ENCODE measurements at places on chromosomes 13 and 19.
A peak's percentile ranks its signal among the peaks of the same experiment; 100 is the strongest.

DNA sequence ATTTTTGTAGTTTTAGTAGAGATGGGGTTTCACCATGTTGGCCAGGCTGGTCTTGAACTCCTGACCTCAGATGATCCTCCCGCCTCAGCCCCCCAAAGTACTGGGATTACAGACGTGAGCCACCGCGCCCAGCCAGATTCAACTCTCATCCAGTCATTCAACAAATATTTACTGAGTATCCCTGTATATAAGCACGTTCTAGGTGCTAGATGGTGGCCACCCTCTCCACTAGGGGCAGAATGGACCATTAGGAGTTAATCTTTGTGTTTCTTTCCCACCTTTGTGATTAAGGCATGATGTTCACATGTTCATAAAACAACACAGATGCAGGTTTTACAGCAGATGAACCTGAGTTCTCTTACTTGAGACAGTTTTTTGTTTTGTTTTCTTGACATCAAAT lies 7.3 kb downstream of the SHKBP1 start:
- no peaks in the 10 kb centered on the region for H3K27me3 ChIP-seq
- no peak overlapping the region for H3K4me3 ChIP-seq
- peaks cover 28% of the 10 kb centered on the region for H3K36me3 ChIP-seq
- H3K4me1 ChIP-seq: peaks cover 10% of the 10 kb centered on the region

GRCh38 chr19:3857449-3858003 lies 11.3 kb downstream of the ZFR2 start:
- H3K36me3 ChIP-seq: no peaks in the 10 kb centered on the region
- DNase-seq: no peak
- no peak overlapping the region for H3K27ac ChIP-seq
- no peaks in the 10 kb centered on the region for H3K27me3 ChIP-seq
- H3K4me1 ChIP-seq: no peaks in the 10 kb centered on the region
- H3K4me3 ChIP-seq: no peak overlapping the region

DNA sequence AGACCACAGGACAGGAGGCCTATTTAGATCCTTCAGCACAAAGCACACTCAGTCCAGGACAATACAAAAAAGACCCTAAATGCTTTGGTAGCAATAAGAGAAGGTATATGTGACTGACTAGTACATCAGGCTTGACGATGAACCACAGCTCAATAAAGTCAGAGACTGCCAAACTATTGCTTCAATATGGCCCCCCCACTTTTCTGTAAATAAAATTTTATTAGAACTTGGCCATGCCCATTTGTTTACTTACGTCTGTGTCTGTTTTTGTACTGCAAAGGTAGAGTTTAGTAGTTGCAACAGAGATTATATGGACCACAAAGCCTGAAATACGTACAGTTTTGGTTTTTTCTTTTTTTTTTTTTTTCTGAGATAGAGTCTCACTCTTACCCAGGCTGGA lies 136.7 kb downstream of the IRS2 start:
- peaks cover 2% of the 10 kb centered on the region for H3K4me1 ChIP-seq
- H3K27me3 ChIP-seq: no peaks in the 10 kb centered on the region
- H3K27ac ChIP-seq: no peak overlapping the region
- H3K4me3 ChIP-seq: no peak overlapping the region

- no peak overlapping the region for H3K27ac ChIP-seq
- H3K4me3 ChIP-seq: no peak overlapping the region
Measured at GRCh38 chr13:39494633-39495032, 108.4 kb downstream of the LHFPL6 start.

GRCh38 chr13:73702419-73703071 lies 431.7 kb downstream of the KLF12 start:
- H3K27ac ChIP-seq: peak overlapping the region; percentile 64
- DNase-seq: peak; percentile 15
- peak overlapping the region; percentile 56 for H3K4me3 ChIP-seq
- H3K4me1 ChIP-seq: peaks cover 43% of the 10 kb centered on the region

- no peaks in the 10 kb centered on the region for H3K36me3 ChIP-seq
- peaks cover 12% of the 10 kb centered on the region for H3K4me1 ChIP-seq
- no peak overlapping the region for H3K4me3 ChIP-seq
Measured at GRCh38 chr19:39924389-39924788, 10.0 kb downstream of the FCGBP start.

DNA sequence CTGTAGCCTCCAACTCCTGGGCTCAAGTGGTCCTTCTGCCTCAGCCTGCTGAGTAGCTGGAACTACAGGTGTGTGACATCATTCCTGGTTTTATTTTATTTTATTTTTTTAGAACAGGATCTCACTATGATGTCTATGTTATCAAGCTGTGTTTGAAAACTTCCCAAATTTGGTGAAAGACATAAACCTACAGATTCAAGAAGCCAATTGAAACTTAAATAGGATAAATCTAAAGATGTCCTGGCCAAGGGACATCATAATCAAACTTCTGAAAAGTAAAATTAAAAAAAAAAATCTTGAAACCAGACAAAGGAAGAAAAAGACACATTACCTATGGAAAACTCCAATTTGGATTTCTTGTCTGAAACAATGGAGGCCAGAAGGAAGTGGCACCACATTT lies 23.1 kb upstream of the PDX1 start:
- no peaks in the 10 kb centered on the region for H3K36me3 ChIP-seq
- peaks cover 67% of the 10 kb centered on the region for H3K27me3 ChIP-seq
- no peaks in the 10 kb centered on the region for H3K4me1 ChIP-seq
- no peak for DNase-seq
- H3K4me3 ChIP-seq: no peak overlapping the region
- H3K27ac ChIP-seq: no peak overlapping the region

- peaks cover 6% of the 10 kb centered on the region for H3K4me1 ChIP-seq
- H3K27ac ChIP-seq: no peak overlapping the region
- no peak for DNase-seq
- H3K4me3 ChIP-seq: no peak overlapping the region
Measured at GRCh38 chr13:98945863-98946605, 31.8 kb downstream of the DOCK9 start.

GRCh38 chr13:100890645-100891044 lies 216.1 kb upstream of the TMTC4 start:
- no peak for DNase-seq
- no peaks in the 10 kb centered on the region for H3K4me1 ChIP-seq
- H3K4me3 ChIP-seq: no peak overlapping the region
- H3K27ac ChIP-seq: no peak overlapping the region
- H3K27me3 ChIP-seq: peaks cover 7% of the 10 kb centered on the region
- H3K36me3 ChIP-seq: no peaks in the 10 kb centered on the region

DNA sequence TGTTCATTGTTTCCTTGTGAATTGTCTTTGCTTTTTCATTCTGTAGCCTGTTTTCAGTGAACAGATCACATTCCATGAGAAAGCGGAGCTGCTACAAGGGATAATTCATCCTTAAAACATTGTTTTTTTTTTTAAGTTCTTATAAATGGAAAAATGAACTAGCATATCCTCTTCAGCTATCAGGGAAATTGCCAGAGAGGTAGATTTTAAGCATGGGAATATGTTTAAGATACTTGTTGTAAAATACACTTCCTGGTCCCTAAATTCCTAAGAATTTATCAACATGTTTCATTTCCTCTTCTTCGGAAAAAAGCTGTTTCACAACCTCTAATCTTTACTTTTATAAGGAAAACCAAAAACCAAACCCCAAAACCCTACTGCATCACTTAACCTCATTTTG lies 238.0 kb downstream of the POSTN start:
- no peaks in the 10 kb centered on the region for H3K27me3 ChIP-seq
- no peaks in the 10 kb centered on the region for H3K4me1 ChIP-seq
- no peak overlapping the region for H3K4me3 ChIP-seq
- no peaks in the 10 kb centered on the region for H3K36me3 ChIP-seq

GRCh38 chr13:48476215-48476614 lies 56.7 kb downstream of the RCBTB2 start:
- H3K27ac ChIP-seq: no peak overlapping the region
- no peaks in the 10 kb centered on the region for H3K27me3 ChIP-seq
- no peak for DNase-seq
- peaks cover 30% of the 10 kb centered on the region for H3K36me3 ChIP-seq

DNA sequence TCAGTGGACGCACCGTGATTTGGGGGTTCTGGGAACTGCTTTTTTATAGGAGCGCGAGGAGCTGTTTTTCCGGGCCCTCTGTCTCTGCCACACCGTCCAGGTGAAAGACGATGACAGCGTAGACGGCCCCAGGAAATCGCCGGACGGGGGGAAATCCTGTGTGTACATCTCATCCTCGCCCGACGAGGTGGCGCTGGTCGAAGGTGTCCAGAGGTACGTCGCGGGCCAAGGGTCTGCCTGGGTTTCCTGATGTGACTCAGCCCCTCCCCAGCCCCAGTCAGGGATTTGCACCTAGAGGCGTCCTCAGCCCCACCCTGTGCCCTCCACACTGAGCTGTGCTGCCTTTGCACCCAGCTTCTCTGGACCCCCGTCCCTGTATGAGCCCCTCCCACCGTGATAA lies 136.2 kb upstream of the MCF2L start:
- DNase-seq: no peak
- no peaks in the 10 kb centered on the region for H3K27me3 ChIP-seq
- H3K27ac ChIP-seq: no peak overlapping the region
- no peak overlapping the region for H3K4me3 ChIP-seq

GRCh38 chr19:7197760-7198696 lies 96.2 kb downstream of the INSR start:
- no peaks in the 10 kb centered on the region for H3K36me3 ChIP-seq
- H3K27me3 ChIP-seq: peaks cover 31% of the 10 kb centered on the region

- no peaks in the 10 kb centered on the region for H3K27me3 ChIP-seq
- peaks cover 30% of the 10 kb centered on the region for H3K4me1 ChIP-seq
- peaks cover 2% of the 10 kb centered on the region for H3K36me3 ChIP-seq
- H3K27ac ChIP-seq: peak overlapping the region; percentile 93
- peak; percentile 38 for DNase-seq
- peak overlapping the region; percentile 66 for H3K4me3 ChIP-seq
Measured at GRCh38 chr19:14149509-14149994, 13.2 kb upstream of the ASF1B start.

GRCh38 chr13:63198071-63198470 lies 1782.4 kb upstream of the PCDH20 start:
- no peak for DNase-seq
- H3K4me1 ChIP-seq: no peaks in the 10 kb centered on the region
- H3K36me3 ChIP-seq: no peaks in the 10 kb centered on the region
- H3K4me3 ChIP-seq: no peak overlapping the region
- no peak overlapping the region for H3K27ac ChIP-seq
- H3K27me3 ChIP-seq: no peaks in the 10 kb centered on the region

GRCh38 chr13:68057836-68058235 lies 827.7 kb upstream of the PCDH9 start:
- H3K4me1 ChIP-seq: no peaks in the 10 kb centered on the region
- H3K4me3 ChIP-seq: no peak overlapping the region
- no peak for DNase-seq
- H3K36me3 ChIP-seq: no peaks in the 10 kb centered on the region
- H3K27me3 ChIP-seq: no peaks in the 10 kb centered on the region

- peaks cover 14% of the 10 kb centered on the region for H3K4me1 ChIP-seq
- no peaks in the 10 kb centered on the region for H3K27me3 ChIP-seq
- no peak overlapping the region for H3K27ac ChIP-seq
- no peak for DNase-seq
- peaks cover 15% of the 10 kb centered on the region for H3K36me3 ChIP-seq
Measured at GRCh38 chr19:1055028-1055425, 11.9 kb upstream of the ARHGAP45 start.

DNA sequence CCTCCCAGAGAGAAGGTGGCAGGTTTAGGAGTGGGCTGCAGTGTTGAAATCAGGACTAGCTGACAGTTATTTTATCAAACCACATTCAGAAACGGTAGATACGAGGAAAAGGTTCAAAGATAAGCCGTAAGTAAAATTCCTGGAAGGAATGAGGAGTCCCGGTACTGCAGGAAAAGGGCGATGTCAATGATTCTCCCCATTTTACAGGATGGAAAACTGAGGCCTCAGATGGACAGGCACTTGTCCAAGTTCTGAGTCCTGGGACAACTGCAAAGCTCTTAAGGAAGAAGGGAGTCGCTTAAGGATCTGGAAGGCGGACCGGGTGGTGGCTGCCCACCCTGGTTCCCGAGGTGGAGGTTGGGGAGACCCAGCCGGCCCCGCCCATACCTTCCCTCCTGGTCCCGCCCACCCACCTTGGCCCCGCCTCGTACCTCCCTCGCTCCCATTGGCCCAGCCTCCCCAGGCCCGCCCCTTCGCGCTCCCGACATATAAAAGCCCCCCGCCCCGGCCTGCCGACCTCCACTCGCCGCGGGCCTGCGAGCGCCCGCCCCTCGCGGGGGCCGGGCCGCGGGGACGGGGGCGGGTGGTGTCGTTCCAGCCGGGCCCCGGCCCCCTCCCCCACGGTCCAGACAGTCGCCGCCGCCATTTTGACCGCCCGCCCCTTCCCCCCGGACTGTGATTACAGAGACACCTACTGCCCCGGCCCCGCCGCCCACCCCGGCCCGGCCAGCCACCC lies 603 bp downstream of the RFX1 start:
- H3K36me3 ChIP-seq: peaks cover 7% of the 10 kb centered on the region
- peak overlapping the region; percentile 92 for H3K27ac ChIP-seq
- H3K4me3 ChIP-seq: peak overlapping the region; percentile 92
- no peaks in the 10 kb centered on the region for H3K27me3 ChIP-seq

DNA sequence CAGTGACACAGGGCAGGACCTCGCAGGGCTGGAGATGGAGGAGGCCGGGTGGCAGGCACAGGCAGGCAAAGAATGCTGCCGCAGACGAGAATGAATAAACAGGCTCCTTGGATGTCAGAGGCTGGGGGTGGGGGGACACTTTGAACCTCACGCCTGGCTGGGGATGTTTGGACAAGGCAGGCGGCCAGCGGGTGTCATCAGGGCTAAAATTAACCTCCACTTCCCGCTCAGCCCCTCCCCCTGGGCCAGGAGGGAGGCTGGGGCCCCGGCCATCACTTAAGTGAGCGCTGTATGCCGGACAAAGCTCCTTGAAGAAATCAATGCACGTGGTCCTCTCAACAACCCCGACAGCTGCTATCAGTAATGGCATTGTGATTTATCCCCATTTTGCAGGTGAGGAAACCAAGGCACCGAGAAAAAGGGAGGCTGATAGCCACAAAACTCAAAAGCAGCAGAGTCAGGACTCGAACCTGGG lies 10.3 kb upstream of the FUT5 start:
- DNase-seq: no peak
- H3K4me1 ChIP-seq: no peaks in the 10 kb centered on the region
- H3K27ac ChIP-seq: no peak overlapping the region
- peaks cover 18% of the 10 kb centered on the region for H3K27me3 ChIP-seq

- no peak overlapping the region for H3K27ac ChIP-seq
- no peak overlapping the region for H3K4me3 ChIP-seq
Measured at GRCh38 chr13:84962141-84962750, 837.0 kb downstream of the SLITRK6 start.

GRCh38 chr13:99331881-99332293 lies 24.7 kb upstream of the GPR183 start:
- no peaks in the 10 kb centered on the region for H3K27me3 ChIP-seq
- DNase-seq: peak; percentile 50
- H3K27ac ChIP-seq: peak overlapping the region; percentile 78

GRCh38 chr13:88526853-88527215 lies 855.7 kb downstream of the SLITRK5 start:
- DNase-seq: no peak
- H3K36me3 ChIP-seq: no peaks in the 10 kb centered on the region
- no peaks in the 10 kb centered on the region for H3K27me3 ChIP-seq
- no peaks in the 10 kb centered on the region for H3K4me1 ChIP-seq

- peaks cover 9% of the 10 kb centered on the region for H3K4me1 ChIP-seq
- no peak overlapping the region for H3K27ac ChIP-seq
Measured at GRCh38 chr19:11181488-11181887, 15.9 kb downstream of the KANK2 start.

GRCh38 chr13:92900446-92900845 lies 326.2 kb upstream of the GPC6 start:
- H3K36me3 ChIP-seq: no peaks in the 10 kb centered on the region
- DNase-seq: no peak
- no peaks in the 10 kb centered on the region for H3K4me1 ChIP-seq
- no peaks in the 10 kb centered on the region for H3K27me3 ChIP-seq
- no peak overlapping the region for H3K27ac ChIP-seq

GRCh38 chr19:11166281-11167142 lies 10.9 kb upstream of the SPC24 start:
- H3K36me3 ChIP-seq: no peaks in the 10 kb centered on the region
- H3K27me3 ChIP-seq: no peaks in the 10 kb centered on the region
- DNase-seq: no peak
- H3K4me1 ChIP-seq: no peaks in the 10 kb centered on the region
- no peak overlapping the region for H3K27ac ChIP-seq
- H3K4me3 ChIP-seq: no peak overlapping the region
